ENCODE measurements at places on chromosomes 4 and X.

DNA sequence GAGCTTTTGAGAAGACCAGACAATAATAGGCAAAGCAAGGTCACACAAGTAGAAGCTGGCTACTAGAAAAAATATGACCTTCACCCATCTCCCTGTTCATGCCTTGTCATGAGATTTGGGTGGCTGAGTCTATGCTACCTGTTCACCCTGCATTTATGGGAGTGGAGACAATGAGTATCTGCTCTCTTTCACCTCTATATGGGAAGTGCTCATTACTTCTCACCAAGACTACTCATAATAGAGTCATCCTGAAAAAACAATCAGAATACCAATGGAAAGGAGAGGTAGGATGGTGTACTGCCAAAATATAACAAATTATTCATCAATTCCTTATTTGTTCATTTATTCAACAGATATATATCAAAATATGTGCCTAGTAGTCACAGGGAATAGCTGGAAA is 921.8 kb upstream of the INTU start:
- no peak for DNase-seq

DNA sequence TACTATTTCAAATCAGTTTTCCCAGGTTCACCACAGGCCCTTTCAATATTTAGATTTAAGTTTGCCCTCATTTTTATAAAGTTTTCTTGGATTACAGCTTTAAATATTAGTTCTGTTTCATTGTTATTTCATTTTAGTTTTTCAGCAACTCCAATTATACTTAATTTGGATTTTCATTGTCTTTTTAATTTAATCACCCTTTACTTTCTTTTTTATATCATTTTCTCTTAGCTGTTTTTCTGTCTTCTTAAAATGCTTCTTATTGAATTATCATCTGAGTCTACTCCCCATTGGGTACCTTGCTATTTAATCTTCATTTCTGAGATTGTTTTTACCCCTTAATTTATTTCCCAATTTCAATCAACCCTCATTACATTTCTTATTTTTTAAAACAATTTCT is 160.4 kb downstream of the PAPSS1 start:
- DNase-seq: no peak

DNA sequence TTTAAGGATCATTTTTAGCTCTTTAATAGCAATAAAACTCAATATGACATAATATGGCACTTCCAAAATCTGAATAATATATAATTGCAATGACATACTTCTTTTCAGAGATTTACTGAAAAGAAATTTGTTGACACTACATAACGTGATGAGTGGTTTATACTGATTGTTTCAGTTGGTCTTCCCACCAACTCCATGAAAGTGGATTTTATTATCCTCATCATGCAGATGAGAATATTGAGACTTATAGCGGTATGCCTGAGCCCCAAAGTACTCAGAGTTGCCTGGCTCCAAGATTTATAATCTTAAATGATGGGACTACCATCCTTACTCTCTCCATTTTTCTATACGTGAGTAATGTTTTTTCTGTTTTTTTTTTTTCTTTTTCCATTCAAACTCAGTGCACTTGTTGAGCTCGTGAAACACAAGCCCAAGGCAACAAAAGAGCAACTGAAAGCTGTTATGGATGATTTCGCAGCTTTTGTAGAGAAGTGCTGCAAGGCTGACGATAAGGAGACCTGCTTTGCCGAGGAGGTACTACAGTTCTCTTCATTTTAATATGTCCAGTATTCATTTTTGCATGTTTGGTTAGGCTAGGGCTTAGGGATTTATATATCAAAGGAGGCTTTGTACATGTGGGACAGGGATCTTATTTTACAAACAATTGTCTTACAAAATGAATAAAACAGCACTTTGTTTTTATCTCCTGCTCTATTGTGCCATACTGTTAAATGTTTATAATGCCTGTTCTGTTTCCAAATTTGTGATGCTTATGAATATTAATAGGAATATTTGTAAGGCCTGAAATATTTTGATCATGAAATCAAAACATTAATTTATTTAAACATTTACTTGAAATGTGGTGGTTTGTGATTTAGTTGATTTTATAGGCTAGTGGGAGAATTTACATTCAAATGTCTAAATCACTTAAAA is 15.3 kb downstream of the ALB start:
- DNase-seq: no peak

- DNase-seq: peak; percentile 38
These were observed 658 bp downstream of the KDM6A start for GRCh38 chrX:44873415-44874276.

GRCh38 chr4:105135785-105136184 is 10.9 kb upstream of the TET2 start:
- DNase-seq: no peak

DNA sequence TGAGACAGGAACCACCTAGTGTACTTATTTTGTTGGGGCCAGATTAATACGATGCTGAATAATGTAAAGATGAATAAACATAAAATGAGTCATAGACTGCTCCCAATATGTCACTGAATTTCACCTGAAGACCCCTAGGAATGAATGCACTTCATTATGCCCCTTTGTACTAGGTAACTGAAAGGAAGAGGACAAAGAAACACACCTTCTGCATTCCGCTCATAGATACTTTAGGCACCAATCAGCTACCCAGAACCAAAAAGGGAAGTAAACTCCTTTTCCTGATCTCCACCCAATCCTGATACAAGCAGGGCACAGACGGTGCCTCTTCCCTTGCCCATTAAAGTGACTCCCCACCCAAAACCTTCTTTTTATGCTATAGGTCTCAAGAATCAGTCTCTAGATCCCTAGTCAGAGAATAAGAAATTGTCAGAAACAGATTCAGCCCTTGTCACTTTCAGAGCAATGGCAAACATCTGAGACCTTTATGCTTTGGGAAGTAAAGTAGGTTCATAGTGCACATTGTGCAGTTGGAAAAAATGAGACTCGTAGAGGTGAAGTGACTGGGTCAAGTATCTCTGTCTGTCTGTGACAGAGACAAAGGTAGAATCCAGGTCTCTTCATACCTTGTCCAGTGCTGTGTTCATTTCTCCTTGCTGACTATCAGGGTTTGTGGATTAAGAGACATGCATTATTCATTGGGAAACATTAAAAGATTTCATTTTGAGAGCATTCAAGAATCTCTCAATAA is 2.3 kb downstream of the GPR174 start:
- no peak for DNase-seq

DNA sequence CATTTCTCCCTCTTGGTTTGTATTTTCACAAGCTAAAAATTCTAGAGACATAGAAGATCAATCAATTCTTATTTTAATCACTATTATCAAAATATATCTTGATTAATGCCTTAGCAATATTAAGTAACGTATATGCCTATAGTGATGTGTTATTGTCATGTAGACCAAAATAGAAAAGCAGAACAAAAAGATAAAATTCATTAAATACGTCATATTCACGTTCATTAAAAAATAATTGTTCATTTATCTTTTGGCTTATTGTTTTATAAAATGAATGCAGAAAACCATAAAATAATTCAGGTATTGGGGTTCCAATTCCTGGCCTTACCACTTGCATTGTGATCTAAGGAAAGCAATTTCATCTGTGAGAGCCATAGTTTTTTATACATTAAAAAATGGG is 72.2 kb downstream of the AMELX start:
- no peak for DNase-seq

DNA sequence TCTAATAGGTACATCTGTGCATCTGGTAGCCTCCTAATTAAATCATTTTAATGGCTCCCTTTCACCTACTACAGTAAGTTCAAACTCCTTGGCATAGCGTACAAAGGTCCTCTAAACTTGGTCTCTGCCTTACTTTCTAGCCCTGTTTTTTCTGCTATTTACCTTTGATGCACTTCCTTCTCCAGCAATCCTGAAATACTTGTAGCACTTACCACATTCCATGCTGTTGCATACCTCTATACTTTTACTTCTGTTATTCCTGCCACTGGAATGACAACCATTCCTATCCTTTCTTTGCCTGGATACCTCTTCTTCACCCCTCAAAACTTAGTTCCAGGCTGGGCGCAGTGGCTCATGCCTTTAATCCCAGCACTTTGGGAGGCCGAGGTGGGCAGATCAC is 56.6 kb upstream of the LHFPL1 start:
- no peak for DNase-seq

- DNase-seq: no peak
These were observed 233.2 kb downstream of the PTTG2 start for GRCh38 chr4:38193236-38193863.

- no peak for DNase-seq
These were observed 90.9 kb downstream of the HMX1 start for GRCh38 chr4:8780596-8781368.

DNA sequence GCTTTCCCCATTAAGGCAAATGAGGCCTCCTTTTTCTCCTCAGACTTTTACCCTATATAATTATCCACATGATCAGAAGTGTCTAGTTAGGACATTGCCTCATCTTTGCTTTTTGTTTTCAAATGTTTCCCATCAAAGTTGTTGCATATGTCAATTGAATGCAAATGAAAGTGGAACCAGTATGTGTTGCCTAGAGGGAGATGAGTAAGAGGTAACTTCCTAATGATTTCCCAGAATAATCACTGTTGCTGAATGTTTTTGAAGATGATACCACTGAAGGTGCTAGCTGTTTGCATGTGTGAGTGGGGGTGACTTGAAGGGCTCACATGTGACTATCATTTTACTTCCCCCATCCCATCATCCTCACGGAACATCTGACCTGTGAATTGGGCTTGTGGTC is 33.9 kb downstream of the PAK3 start:
- no peak for DNase-seq

GRCh38 chr4:176988226-176988625 is 195.5 kb upstream of the VEGFC start:
- no peak for DNase-seq

GRCh38 chr4:173560896-173561295 is 30.9 kb upstream of the HAND2 start:
- no peak for DNase-seq

DNA sequence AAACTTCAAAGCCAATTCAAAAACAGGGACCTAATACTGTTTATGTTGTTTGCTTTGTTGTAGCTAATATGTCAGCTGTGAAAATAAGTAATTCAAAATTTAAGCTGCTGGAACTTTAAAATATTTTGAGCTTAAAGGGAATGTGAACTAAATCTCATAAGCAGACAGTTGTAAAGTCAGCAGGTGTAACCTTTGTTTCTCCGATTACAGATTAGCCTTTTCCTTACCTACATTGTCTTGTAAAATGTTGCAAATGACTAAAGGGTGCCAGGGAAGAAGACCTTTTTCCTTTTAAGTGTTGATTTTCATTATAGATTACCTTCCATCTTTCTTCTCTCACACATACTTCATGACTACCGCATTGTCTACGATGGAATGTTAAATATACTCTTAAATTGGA is 405.1 kb downstream of the KCNIP4 start:
- no peak for DNase-seq

- DNase-seq: peak; percentile 2
These were observed 922.0 kb downstream of the NLGN4X start for GRCh38 chrX:5306654-5307121.

GRCh38 chr4:81446634-81447033 is 25.1 kb downstream of the RASGEF1B start:
- DNase-seq: no peak

- DNase-seq: no peak
These were observed 114.0 kb downstream of the BCOR start for GRCh38 chrX:39983715-39984114.

DNA sequence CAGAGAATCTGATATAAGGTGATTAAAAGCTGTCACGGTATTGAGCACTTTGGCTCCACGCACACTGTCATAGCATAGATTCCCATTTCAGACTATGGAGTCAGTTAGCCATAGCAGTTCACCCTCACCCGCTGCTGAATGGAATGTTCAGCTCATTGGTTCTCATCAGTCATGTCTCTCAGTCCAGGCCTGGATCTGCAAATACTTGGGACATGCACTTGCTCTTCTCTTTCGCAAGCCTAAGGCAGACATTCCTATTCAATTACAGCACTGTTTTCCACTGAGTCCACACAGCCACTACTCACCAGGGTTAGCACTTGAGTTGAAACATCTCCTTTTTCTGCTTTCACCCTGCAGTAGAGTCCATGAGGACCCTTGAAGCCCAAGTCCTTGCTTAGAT is 30.6 kb upstream of the SCML1 start:
- DNase-seq: no peak

- DNase-seq: no peak
These were observed 27.8 kb downstream of the RP2 start for GRCh38 chrX:46864606-46865005.

DNA sequence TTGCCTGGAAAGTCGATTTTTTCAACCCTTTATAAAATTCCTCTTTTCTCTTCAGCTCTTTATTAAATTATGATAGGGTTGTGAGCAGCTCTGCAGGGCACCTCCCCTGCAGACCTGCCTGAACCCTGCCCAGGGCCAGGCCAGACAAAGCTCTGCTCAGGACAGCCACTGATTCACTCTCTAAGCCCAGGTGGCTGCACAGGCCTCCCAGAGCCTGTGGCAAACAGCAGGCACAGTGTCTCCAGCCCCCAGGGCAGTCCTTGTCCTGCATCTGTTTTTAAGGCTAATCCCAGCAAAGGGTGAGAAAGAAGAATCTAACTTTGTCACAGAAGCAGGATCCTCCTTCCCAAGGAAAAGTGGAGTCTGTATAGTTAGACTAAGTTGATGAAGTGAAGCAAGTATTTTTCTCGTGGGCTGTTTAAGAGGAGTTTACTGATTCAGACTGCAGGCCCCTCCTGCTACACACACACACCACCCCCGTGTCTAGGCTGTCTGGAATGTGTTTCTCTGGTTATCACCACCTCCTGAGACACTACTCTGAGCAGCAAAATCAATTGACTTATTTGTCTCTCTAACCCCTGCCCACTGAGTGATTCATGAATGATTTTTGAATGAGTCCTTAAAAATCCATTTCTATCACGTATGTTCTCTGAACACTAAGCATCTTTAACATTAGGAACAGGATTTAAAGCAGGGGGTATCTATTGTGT is 101.7 kb downstream of the CHIC2 start:
- DNase-seq: no peak

DNA sequence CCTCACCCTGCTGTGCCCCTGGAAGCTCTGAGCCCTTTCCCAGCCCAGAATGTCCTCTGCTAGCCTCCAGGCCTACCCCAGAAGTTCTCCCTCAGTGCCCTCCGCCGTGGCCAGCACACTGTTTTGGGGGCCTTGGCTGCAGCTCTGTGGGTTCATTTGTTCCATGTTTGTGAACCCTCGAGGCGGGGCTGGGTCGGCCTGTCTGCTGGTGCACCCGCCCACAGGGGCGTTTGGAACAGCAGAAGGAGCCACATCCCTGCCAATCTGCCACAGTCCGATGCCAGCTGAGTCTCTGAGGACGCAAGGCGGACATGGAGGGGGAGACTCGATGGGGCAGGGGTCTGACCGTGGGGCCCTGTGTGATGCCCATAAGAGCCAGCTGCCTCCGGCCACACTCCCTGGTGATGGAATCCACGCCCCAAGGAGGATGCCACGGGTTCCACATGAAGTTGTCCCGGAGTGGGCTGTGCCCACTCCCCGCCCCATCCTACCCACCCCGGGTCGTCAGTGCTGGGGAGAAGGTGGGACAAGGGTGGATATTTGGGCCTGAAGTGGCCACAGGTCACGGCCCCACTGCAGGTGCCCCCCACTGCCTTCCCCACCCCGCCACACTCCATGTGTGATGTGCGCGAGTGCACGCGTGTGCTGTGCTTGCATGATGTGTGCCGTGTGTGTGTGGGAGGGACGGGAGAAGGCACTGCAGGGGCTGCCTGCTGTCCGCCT is 7.1 kb downstream of the ATP5ME start:
- DNase-seq: no peak

GRCh38 chrX:134144231-134144630 is 92.8 kb upstream of the CCDC160 start:
- DNase-seq: no peak

- no peak for DNase-seq
These were observed 256.1 kb upstream of the PITX2 start for GRCh38 chr4:110878956-110879355.

Measured in gastrocnemius medialis (tissue), 4 donors.